ENCODE measurements at places on chromosomes 5 and 9. TPM values are rescaled to one million over a fixed set of nuclear protein-coding genes. Genes with fewer than 3 reads are reported as not detected.

The SV2C gene
- total RNA-seq = 0.11 TPM

The NUTM2G gene
- total RNA-seq = not detected

The LHX3 gene
- total RNA-seq = not detected

The CFAP90 gene
- not detected for total RNA-seq

The NR2F1-AS1 gene
- not detected for total RNA-seq

Data from foreskin keratinocyte (primary cell).